ENCODE measurements at places on chromosomes 11 and 22.

GRCh38 chr11:33719587-33719986 is 16.6 kb downstream of the CD59 start:
- no peak for DNase-seq

- DNase-seq: no peak
Measured at GRCh38 chr11:96219981-96220623, 122.9 kb downstream of the MAML2 start.

- DNase-seq: no peak
Measured at GRCh38 chr22:46635756-46636155, 15.6 kb downstream of the GRAMD4 start.

GRCh38 chr22:17138513-17138912 is 17.4 kb upstream of the TMEM121B start:
- no peak for DNase-seq

- no peak for DNase-seq
Measured at GRCh38 chr22:19046719-19047609, 75.2 kb downstream of the DGCR2 start.

DNA sequence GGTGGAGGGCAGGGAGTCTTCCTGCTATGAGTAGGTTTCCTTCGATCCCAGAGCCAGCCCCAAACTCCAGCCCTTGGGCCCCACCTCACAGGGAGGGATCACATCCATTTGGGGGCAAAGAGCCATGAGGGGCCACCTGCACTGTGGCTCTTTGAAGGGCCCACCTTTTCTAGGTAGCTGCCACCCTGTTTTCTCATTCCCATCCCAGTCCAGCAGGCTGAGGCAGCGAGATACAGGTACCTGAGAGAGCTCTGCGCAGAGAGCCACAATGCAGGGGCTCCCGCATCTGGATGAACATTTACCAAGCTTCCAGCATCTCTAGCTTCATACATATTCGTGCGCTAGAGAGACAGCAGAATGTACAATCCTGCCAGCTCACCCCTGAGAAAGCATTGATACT is 16.3 kb downstream of the FXYD6 start:
- DNase-seq: no peak

DNA sequence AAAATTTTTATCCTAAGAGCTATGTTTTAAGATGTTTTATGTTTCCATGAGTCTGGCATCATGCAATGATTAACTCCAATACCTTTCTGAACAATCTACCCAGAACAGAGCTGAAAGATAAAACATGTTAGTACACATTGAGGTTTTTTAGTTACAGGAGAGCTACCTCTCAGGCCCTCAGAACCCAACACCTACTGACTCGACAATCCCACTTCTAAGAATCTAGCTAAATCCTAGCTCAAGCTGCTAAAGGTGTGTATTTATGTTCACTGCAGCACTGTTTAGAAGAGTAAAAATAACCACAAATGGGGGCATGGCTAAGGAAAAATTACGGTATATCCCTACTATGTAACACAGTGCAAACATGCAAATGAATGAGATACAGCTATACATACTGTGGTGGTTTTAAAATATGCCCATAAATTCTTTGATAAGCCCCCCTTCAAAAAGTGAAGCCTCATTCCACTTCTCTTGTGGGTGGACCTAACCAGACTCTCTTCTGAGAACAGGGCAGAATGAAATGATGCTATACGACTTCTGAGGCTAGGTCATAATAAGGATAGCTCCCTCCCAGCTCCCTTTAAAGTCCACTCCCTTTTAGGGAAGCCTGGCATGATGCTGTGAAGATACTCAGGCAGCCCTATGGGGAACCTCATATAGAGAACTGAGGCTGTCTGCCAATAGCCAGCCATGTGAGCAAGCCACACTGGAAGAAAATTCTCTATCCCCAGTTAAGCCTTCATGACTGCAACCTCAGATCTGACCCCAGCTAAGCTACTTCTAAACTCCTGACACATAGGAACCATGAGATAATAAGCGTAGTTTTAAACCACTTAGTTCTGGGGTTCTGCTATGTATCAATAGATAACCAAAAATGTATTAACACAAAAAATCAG is 29.5 kb downstream of the TMEM123 start:
- no peak for DNase-seq

- DNase-seq: no peak
Measured at GRCh38 chr22:49327411-49328117, 500.1 kb downstream of the BRD1 start.

Data from neuronal stem cell (in vitro differentiated cells).